ENCODE measurements at places on chromosomes 3 and 15.

GRCh38 chr15:70906842-70907241, 14.2 kb downstream of the LRRC49 start:
- DNase-seq, result no peak

DNA sequence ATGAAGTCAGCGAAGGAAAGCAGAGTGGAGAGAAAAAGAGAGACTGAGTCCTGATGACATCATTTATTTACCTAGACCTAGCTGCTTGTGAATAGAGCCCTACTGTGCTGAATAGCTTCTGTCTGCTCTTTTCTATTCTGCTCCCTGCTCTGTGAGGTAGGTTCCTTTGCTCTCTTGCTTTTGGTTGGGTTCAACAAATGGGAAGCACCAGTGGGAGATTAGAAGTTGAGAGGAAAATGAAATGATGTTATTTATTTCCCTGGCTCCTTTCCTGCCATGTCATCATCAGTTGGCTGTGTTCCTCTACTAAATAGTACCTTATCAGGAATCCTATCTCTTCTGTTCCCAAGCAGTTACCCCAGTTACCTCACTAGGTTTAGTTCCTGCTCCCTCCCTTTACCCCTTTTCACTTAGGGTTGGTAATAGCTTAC, 23.5 kb downstream of the DTWD1 start:
- no peak for DNase-seq

DNA sequence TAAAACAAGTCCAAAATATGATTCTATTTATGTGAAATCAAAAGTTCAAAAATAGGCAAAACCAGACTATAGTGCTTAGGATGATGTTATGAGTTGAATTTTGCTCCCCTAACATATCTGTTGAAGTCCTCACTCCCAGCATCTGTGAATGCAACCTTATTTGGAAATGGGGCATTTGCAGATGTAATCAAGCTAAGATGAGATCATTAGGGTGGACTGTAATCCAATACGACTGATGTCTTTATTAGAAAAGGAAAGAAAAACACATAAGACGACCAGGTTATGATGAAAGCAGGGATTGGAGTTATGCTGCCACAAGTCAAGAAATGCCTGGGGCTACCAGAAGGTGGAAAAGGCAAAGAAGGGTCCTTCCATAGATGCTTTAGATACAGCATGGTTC, 110.5 kb upstream of the CCDC39 start:
- no peak for DNase-seq

GRCh38 chr15:89088605-89089315, 504 bp downstream of the ABHD2 start:
- DNase-seq, result peak; percentile 34

DNA sequence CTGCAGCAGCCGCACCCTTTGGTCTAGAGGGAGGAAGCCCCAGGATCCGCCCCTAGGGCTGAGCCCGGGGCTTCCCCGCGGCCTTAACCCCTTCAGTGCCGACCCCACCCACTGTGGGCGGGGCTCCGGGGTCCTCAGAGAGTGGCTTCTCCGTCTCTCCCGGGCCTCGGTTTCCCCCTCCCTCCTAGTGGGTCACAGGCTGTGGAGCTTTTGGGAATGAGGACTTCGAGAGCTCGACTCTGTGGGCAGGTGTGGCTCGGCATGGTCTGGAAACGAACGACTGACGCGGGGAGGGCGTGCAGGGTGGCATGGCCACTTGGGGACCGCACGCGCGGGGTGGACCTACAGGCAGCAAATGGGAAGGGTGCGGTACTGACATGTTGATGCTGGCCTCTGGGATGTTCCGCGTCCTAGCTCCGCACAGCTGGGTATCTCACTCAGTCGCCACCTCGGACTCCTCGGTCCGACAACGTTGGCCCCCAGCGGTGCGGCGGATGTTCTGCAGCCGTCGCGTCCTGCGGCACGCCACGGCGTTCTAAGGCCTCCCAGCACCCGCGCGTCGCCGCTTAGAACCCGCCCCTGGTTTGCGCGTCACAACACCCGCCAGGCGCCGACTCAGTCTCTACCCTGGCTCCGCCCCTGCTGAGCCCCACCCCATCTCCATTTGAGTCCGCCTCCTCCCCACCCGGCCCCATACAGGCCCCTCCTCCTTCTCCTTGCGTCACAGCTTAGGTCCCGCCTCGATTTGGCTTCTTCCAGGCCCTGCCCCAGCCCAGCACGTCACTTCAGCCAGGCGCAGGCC, at the start of the genes HYAL3 and NAA80:
Gene HYAL3 (minus strand): TSS at position 570 of the 802 bp plus-strand sequence. CDS start 3,803 bp downstream, outside the sequence.
Gene NAA80 (minus strand): TSS at position 570 of the 802 bp plus-strand sequence. CDS start 1,942 bp downstream, outside the sequence.
- peak; percentile 99 for DNase-seq

GRCh38 chr15:72486144-72486543, 12.0 kb downstream of the ARIH1 start:
- DNase-seq, result peak; percentile 52

GRCh38 chr15:25238126-25238525, 200.7 kb downstream of the UBE3A start:
- DNase-seq, result no peak

GRCh38 chr3:127732303-127732702, 59.6 kb downstream of the ABTB1 start:
- no peak for DNase-seq

DNA sequence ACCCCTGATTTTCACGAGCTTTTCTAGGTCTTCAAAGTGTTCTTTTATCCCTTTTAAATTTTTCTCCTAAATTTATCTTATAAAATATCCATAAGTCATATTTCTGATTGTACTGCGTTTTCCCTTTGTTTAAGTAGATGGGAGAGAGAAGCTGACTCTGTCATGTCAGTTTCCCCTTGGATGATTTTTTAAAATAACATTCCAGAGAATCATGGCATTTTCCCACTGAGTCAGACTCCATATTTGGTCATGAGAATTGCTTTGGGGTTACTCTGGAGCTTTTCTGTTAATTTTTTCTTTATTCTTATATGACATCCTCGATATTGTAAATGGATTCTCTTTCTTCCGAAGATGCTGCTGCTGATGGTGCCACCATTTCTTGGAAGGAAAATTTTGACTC, 28.6 kb upstream of the UMPS start:
- peak; percentile 57 for DNase-seq

DNA sequence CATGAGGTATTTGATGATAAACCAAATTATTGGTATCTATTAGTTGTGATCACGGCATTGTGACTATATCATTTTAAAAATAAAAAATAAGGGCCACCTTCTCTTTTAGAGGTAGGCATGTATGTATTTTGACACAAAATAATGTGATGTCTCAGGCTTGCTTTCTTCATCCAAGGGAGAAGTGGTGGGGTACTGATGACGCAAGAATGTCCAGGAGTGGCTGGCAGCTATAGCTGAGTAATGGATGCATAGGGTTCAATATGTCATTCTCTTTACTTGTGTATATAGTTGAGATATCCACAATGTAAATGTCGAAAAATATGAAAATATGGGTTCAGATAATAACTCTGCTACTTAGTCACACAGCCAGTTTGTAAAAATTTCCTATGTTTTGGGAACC, 46.8 kb upstream of the NSMCE3 start:
- no peak for DNase-seq

- no peak for DNase-seq
Measured at GRCh38 chr15:57824186-57824585, 117.7 kb downstream of the POLR2M start.

GRCh38 chr15:91849749-91850161, 3.8 kb upstream of the SLCO3A1 start:
- DNase-seq, result peak; percentile 26

- DNase-seq, result peak; percentile 65
Measured at GRCh38 chr15:64686130-64686735, 89.2 kb downstream of the RBPMS2 start.

- peak; percentile 89 for DNase-seq
Measured at GRCh38 chr15:62783303-62783957, 259.1 kb upstream of the TPM1 start.

GRCh38 chr15:75750261-75751050, 37.8 kb upstream of the CSPG4 start:
- DNase-seq, result no peak

DNA sequence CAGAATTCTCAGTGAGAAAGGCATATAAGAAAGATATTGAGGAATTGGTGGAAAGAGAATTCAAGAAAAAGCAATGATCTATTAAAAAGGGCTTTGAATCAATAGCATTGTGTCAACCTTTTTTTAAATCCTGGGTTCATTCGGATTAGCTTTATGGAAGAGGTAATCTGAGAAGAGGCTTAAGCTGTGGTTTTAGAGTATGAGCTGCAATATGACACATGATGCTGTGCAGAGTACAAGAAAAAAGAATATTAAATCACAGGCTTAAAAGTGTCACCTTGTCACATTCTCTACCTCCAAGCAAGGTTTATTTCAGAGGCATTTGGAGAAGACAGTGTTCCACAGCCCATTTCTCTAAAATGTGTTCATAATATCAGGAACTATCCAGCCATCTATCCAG, 128.9 kb downstream of the RTP4 start:
- DNase-seq, result no peak

GRCh38 chr3:51999846-52000245, 4.2 kb upstream of the RPL29 start:
- DNase-seq, result no peak

- no peak for DNase-seq
Measured at GRCh38 chr3:26102376-26102775, 312.5 kb downstream of the OXSM start.

DNA sequence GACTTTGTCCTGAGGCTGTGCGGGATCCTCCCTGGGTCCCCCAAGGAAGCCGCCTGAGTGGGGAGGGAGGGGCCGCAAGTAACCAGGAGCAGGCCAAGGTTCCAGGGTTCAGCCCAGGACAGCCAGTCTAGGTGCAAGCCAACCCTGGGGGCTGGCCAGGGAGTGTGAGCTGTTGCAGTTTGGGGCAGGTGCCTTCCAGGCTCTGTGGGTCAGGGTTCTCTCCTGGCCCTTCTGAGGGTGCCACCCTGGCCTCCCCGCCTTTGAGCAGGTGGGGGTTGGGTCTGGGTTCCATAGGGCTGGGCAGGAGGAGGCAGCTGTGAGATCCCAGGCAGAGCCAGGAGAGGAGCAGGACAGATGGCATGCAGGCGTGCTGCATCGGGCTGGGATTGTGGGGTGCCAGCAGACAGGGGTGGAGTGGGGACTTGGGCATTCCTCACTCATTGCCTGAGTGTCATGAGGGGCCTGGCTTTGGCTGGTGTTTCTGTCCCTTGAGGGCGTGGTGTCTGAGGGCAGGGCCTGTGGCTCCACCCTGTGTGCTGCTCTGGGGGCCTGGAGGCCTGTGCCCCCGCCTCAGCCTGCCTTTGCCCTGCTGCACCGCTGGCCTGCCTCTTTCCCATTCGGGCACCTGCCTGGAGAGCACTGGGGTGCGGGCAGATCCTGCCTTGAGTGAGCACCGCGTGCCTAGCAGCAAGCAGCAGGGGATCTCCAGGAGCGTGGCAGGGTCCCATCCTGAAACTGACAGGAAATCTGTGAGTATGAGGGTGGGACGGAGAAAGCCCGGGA, 18.4 kb downstream of the KLF13 start:
- no peak for DNase-seq

DNA sequence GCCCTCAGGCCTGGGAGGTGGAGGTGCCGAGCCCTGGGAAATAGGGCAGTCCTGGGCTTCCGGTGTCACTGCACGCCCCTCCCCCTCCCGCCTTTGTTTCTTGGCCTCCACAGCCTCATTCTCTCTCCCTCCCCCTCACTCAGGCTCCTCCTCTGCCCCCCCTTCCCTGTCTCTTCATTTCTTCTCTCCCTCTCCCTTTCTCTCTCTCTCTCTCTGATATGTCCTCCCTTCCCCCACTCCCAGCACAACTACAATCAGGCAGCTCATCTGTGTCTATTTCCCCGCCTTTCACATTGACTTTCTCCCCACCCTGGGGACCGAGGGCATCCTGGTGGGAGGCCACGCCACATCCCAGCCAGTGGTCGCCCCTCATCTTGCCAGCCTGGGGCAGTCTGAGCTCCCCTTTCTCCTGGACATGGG, 40.2 kb downstream of the IDH2 start:
- no peak for DNase-seq

DNA sequence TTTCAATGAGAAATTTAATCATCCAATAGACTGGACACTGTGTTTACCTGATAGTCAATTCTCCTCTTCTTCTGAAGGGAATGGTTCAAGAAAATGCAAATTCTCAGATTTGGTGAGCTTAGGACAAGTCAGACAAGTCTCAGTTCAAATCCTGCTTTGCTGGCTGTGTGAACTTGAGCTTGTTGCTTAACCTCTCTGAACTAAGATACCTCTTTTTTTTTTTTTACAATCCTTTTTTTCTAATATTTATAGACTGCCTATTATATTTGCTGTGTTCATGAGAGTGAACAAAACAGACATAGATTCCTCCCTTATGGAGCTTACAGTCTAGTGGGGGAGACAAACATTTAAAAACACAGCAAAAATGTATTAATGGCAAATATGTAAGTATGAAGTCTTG, 8.2 kb upstream of the SLC28A1 start:
- no peak for DNase-seq

- peak; percentile 87 for DNase-seq
Measured at GRCh38 chr15:68599560-68600071, 20.8 kb downstream of the CORO2B start.

- DNase-seq, result no peak
Measured at GRCh38 chr15:38215707-38216106, 36.9 kb upstream of the SPRED1 start.

- DNase-seq, result no peak
Measured at GRCh38 chr3:50150863-50151686, 4.0 kb upstream of the SEMA3F start.

DNA sequence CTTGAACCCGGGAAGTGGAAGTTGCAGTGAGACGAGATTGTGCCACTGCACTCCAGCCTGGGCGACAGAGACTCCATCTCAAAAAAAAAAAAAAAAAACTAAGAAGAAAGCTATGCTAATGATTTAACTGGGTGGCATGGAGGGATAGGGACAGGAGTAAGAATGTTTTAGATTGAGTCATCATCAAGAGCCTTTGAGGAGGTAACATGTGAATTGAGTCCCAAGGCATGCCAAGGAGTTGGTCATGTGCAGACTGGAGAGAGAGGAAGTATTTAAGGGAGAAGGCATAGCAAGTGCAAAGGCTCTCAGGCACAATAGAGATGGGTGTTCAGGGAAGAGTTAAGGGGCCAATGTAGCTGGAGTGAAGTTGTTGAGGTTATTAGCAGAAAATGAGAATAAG, 9.1 kb downstream of the BNC1 start:
- DNase-seq, result peak; percentile 56

DNA sequence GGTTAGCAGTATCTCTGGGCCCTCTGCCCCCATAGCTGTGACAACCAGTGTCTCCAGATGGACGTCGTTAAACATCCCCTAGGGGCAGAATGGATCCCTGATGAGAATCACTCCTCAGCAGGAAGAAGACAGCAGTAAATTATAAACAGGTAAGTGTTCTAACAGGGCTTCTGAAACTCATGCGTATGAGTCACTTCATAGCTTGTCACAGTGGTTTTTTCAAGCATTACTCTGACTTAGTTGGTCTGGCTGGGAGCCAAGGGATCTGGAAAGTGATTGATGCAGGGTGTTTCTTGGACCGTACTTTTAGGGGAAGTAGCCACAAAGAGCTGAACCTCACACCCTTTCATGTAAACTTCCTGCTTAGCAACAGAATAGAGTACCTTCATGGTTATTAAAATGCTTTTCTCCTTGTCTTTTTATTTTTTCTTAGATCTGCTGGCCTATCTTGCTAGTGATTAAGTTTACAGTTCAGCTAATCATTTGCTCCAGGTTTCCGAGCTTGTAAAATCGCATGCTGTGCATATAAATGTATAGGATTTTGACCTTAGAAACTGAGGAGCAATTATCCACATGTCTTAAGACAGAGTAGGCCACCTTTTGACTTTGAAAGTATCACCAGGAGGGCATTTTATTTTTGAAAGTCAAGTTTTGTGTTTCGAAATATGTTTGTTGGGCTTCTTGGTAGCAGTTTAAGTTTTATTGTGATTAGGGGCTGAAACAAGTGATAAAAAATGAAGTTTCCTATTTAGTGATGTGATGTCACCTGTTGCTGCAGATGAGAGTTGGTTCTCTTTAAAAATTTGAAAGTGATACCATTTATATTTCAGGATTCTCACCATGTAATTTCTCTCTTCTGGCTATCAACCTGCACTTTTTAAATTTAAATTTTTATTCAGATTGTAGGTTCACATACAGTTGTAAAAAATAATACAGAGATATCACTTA, 333.9 kb downstream of the PTPRG start:
- DNase-seq, result peak; percentile 95
